ENCODE measurements at places on chromosomes 11 and 22.
A peak's percentile ranks its signal among the peaks of the same experiment; 100 is the strongest.

- no peak for DNase-seq
These were observed 151.2 kb downstream of the LRRC4C start for GRCh38 chr11:41308286-41308685.

GRCh38 chr11:36023922-36024321 is 80.1 kb downstream of the LDLRAD3 start:
- DNase-seq: no peak

DNA sequence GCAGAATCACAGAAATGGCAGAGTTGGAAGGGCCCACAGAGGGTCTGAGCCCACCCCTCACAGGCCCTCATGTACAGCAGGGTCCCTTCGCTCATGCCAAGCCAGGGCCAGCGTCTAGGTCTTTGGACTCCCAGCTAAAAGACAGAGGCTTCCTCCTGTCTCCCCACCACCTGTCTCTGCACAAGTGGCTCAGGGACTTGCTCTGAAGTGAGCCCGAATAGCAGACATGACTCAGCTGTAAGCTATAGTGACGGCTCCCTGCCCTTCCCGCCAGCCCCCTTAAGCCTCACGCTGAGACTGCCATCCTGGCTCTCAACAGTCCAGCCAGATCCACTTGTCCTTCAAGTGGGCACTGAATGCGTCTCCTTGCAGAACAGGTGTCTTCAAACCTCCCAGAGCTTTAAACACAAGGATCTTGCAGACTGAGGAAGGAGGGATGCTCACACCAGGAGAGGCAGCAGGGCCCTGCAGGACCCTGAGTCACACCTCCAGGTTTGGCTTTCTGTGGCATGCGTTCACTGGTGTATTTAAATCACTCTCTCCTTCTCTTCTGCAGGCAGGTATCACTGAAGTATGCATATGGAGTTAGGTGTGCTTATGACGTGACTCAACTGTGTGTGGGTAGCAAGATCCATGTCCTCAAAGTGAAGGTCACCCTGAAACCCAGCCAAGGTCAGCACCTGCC is 154.9 kb downstream of the CACNA1I start:
- DNase-seq: no peak

GRCh38 chr11:83132191-83132590 is 24.7 kb upstream of the PCF11 start:
- DNase-seq: no peak

DNA sequence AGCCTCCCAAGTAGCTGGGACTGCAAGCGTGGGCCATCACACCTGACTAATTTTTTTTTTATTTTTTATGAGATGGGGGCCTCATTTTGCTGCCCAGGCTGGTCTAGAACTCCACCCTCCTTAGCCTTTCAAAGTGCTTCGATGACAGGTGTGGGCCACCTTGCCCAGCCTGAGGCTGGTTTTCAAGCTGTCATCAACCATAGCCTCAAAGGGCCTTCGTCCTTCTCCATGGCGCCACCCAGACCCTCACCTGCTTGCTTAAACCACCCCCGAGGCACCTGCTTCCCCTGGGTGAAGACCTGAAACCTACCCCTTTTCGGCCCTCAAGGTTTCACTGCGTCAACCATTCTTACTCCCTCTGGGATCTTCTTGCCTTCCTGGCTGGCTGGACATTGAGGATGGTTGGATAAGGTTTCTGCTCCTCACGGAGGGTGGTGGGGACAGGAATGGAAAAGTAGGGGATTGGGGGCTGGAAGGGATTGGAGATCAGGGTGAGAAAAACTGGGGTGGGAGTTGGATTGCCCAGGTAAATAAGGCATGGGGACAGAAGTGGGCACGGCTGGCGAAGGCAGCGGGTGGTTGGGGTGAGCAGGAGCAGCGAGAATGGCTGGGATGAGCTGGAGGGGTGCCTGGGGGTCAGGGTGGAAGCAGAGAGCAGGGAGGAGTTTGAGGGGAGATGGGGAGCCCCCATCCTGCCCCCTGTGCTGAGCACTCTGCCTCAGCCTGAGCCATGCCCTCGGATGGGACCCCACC is 2.8 kb upstream of the ACR start:
- DNase-seq: peak; percentile 38

DNA sequence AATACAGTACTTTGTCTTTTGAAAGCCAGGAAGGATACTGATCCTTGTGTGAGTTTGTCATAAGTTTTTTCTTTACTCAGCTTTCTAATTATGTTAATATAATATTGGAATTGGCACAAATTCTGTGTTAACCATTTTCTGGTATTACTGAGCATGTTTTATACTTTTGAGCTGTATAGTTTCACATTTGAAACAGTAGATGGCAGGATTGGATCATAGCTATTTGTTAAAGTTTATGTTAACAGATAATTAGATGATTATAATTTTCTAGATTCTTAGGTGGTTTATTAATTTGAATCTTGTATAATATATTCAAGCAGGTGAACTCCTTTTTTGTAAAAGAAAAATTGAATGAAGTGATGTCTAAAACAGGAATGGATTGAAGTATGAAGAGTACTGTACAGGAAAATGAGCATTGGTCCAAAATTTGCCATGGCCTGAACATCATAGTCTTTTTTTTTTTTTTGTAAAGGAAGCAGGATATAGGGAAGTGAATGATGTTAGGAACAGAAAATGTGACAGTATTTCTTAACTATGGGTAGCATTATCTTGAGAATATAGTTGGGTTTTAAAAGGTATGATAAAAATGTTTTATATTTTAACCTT is 102.0 kb downstream of the CYP2R1 start:
- no peak for DNase-seq

DNA sequence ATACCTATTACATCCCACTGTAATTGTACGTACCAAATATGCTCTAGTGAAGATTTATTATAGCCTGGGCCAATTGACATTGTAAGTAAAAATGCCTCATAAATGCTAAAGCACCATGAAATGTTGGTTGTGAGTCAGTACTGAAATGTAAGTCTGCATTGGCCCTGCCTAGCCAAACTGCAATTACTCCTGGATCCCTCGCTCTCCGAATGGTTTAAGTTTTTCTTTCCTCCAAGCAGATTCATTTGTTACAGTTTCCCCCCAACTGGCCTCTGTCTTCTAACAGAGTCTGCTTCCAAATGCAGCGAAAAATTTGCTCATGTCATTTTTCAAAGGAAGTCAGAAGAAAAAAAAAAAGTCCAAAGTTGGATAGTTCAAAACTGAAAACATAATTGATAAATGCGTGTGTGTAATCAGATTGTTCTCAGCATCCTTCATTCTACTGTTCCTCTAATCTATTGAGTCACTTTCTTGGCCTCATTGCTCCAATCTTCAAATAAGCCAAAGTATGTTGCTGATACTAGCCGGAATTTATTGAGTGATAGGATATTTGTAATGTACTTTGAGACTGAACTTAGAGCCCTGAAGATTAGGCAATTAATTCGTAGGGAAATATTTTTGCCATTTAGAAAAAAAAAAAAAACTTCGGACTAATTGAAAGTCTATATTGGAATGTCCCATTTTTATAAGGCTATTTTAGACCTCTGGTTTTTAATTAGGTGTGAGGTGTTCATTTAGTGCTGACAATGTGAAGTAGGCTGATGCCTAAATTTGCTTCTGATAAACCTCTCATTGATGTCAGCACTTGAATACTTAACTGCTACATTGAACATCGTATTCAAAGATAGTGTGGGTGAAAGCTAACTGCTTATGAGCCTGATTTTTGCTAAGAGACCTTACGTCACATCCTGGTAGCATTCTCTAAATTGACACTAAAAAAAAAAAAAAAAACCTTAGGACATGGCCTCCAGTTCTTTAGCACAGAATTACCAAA is 93.4 kb downstream of the WT1 start:
- DNase-seq: no peak

GRCh38 chr22:42978453-42979103 is 36.4 kb downstream of the PACSIN2 start:
- DNase-seq: no peak

GRCh38 chr11:104583857-104584256 is 314.4 kb downstream of the CASP12 start:
- DNase-seq: no peak

DNA sequence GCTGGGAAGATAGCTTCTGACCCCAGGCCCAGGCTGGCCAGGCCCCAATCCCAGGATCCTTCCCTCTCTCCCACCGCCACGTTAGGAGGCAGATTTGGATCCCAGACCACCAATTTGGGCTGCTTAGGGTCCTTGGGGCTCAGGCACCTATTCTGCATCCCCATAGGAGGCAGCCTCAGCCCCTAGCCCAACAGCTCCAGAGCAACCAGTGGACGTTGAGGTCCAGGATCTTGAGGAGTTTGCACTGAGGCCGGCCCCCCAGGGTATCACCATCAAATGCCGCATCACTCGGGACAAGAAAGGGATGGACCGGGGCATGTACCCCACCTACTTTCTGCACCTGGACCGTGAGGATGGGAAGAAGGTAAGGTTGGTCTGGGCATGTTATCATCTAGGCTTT is 16.1 kb downstream of the TUB start:
- no peak for DNase-seq

DNA sequence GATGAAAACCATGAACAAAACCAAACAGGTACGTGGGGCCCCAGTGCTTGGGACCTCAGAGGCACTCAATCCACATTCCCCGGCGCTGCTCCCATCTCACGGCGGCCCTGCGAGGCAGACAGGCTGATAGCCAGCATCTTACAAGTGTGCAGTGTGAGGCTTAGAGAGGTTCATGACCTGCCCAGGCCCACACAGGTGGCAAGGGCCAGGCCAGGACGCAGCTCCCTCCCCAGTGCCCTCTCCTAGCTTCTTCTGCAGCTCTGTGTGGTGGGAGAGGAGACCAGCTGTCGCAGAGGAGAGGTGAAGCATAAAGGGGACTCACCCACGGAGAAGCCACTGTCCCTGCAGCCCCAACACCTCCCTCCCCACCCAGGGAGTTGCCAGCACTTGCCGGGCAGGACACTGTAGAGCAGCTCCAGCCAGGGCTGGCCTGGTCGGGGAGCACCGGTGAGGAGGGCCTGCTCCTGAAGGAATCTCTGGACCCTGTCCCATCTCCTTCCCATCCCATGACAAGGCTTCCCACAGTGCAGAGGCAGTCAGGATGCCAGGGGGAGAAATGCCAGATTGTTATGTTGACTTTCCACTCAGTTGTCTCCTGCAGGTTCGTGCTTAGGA is 92.4 kb upstream of the TMEM45B start:
- no peak for DNase-seq

DNA sequence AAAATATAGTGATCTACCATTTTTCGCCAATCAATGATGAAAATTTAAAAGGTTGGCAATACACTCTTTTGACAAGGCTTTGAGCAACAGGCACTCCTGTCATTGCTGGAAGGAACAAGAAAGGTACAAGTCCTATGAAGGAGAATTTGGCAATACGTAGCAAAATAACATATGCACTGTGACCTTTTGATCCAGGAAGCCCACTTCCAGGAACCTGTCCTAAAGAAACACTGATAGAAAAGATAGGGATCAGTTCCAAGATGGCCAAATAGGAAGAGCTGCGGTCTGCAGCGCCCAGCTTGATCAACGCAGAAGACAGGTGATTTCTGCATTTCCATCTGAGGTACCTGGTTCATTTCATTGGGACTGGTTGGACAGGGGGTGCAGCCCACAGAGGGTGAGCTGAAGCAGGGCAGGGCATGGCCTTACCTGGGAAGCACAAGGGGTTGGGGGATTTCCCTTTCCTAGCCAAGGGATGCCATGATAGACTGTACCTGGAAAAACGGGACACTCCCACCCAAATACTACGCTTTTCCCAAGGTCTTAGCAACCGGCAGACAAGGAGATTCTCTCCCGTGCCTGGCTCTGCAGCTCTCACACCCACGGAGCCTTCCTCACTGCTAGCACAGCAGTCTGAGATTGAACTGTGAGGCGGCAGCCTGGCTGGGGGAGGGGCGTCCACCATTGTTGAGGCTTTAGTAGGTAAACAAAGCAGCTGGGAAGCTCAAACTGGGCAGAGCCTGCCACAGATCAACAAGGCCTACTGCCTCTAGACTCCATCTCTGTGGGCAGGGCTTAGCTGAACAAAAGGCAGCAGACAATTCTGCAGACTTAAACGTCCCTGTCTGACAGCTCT is 69.7 kb upstream of the GALNT18 start:
- peak; percentile 59 for DNase-seq

GRCh38 chr11:44017443-44018126 is 30.2 kb upstream of the ACCSL start:
- DNase-seq: no peak

All from right cardiac atrium (tissue), 5 donors.